ENCODE measurements at places on chromosomes 4 and X.

DNA sequence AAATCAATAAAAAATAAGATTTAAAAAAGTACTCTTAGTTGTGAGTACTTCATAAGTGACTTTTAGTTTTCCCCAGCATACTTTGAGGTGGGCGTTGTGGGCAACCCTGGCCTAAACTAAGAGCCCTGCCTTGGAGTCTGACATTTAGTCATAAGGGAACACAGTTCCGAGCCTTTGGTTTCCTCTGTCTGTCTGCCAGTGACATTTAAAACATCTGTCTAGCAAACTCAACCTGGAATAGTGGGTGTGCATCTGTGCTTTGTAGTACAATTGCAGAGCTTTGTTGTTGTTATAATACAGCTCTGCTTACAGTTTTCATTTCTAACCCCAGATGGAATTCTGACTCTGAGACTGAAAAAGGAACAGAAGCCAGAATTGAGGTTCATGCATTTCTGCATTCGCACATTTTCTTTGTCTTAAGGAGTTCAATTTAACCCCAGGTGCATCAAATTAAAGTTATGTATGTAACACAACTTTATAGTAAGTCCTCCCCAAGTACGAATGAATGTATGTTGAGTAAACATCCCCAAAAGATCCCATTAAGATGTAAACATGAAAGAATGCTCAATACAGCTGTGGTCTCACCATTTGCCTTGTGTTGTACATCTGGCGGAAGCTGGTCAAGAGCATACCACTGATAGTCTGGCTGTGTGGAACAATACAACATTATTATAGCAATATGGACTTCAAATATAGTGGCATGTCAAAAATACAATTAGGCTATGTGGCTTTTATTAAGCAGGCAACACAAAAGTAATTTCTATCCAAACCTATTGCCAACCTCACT is 25.9 kb downstream of the TNIP3 start:
- DNase-seq = peak; percentile 59

DNA sequence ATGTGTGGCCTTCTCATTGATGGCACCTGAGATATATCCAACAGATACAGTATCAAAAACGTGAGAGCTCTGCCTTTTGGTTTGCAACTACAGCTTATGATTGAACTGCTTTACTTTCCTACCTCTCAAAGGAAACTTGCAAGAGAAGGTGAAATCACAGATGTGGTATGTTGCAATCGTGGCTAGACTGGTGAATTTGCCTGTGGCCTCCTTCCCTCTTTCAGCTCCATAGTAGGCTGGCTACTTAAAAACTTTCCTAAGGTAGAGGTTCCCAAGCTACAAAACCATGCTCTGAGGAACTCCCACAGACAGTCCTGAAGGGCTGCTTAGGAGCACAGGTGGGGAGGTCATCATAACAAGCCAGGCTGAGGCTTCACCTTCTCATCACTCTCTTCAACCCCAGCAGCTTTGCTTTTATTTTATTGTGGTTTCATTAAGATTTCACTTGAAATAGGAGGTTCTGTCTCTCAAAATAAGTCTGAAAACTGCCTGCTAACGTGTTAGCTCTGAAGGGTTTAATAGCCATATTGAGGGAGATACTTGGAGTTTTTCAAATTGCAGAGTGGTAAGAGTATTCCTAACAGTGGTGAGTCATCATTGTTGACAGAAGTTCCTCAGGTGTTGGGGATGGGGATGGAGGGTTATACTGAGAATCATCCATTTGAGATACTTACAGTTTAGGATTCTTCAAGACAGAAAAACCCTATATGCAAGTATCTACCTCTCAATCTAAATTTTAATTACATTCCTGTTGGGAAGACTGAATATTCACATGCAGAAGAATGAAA is 93.5 kb upstream of the UCP1 start:
- no peak for DNase-seq

- DNase-seq = no peak
Measured at GRCh38 chr4:147003956-147004809, 58.5 kb upstream of the TTC29 start.

DNA sequence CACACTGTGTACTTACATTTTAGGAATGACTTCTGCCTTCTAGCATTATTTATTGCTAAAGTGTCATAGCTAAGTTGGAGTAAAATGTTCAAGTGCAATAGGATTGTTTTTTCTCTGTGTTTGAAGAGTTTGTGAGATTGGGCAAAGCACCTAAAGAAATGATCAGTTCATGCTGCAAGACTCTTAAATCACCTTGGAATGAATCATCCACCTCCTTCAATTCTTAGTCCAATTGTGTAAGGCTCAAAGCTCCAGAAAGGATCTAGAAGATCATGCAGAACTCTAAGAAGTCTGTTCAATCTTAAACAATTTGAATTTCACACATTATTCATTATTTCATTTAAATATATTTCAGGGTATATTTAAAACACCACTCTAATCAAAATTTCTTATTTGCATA is 137.1 kb downstream of the AMELX start:
- no peak for DNase-seq
